Stimulated activated CD8-positive, alpha-beta memory T cell treated with anti-CD3 and anti-CD28 coated beads, Interleukin-2, amount 100 ng/mL, for 1 hour (primary cell): ENCODE measurements at places on chromosomes 5 and 9.
A peak's percentile ranks its signal among the peaks of the same experiment; 100 is the strongest.

DNA sequence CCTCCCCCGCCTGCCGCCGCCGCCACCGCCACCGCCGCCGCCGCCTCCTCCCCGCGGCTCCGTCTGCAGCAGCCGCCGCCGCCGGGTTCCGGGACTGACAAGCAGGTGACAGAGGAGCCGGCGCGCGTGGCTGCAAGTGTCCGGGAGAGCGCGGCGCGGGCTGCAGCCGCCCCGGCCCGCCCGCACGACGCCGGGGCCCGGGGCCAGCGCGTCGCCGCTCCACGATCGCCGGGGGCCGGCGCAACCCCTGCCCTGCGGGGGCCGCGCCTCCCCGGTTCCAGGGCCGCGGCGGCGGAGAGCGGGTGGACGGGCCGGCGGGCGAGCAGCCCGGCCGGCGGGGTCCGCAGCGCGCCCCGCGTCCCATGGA, 343 bp downstream of the LMX1B start:
- no peak for DNase-seq

GRCh38 chr9:36023260-36024048, 13.3 kb upstream of the RECK start:
- DNase-seq, result peak; percentile 8

GRCh38 chr9:73050065-73050816, 97.4 kb upstream of the ALDH1A1 start:
- no peak for DNase-seq

GRCh38 chr5:15852217-15852616, 327.4 kb downstream of the MARCHF11 start:
- no peak for DNase-seq

- no peak for DNase-seq
Measured at GRCh38 chr9:70256123-70256551, 2.6 kb upstream of the SMC5 start.

DNA sequence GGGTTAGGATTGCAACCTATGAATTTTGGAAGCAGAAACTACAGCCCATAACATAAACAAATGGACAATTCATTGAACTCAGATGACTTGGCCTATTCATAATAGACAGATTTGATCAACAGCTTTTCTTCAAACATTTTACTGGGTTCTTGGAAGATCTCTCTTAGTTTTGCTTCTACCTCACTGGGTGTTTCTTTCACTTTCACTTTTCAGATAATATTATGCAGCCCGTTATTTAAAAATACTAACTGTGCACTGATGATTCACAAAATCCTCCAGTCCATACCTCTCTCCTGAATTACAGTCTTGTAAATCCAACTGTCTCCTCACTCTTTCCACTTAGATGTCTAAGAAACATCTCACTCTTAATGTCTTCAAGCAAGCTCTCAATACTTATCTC, 183.5 kb upstream of the IRX1 start:
- DNase-seq, result no peak

- no peak for DNase-seq
Measured at GRCh38 chr9:123387686-123388085, 31.7 kb downstream of the CRB2 start.

DNA sequence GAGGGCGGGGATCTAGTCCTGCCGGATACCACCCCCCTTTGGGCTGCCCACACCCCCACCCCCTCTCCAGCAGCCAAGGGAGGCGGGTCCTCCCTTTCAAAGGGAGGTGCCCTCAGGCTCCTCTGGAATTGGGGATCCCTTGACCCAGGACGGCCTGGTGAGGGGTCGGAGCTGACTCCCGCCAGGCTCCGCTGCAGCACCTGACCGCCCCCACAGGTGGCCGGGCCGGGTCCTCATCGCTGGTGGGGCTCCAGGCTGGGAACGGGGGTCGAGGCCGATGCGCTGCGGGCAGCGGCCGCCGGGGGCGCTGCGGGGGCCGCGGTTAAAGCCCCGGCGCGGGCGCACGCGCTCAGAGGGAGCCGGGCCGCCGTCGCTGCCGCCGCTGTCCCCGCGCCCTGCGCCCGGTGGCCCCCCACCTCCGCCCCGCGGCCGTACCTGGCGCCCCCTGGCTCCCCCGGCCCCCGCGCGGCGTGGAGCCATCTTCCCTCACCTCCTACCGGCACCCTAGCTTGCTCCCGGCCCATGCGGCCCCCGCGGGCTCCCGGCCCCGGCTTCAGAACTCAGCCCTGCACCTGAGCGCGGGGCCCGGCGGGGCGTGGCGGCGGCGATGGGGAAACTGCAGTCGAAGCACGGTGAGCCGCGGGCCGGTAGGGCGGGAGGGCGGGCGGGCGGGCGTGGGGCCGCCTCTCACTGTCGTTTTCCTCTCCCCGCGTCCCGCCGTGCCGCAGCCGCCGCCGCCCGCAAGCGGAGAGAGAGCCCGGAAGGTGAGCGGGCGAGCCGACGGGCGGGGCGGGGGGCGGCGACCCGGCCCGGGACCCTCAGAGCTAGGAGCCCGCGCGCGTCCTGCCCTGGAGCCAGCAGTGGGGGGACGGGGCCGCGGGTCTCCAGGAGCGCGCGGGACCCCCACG, at the start of gene NKD2:
TSS of gene NKD2 (plus strand) at position 352 of the 908 bp plus-strand sequence. CDS start at position 608, 256 bp downstream.
- DNase-seq, result peak; percentile 19

GRCh38 chr9:250625-251024, 36.0 kb downstream of the DOCK8 start:
- DNase-seq, result no peak

GRCh38 chr5:166710271-166710670, 1581.2 kb upstream of the WWC1 start:
- DNase-seq, result no peak

- DNase-seq, result no peak
Measured at GRCh38 chr9:136053757-136054142, 41.3 kb downstream of the NACC2 start.

DNA sequence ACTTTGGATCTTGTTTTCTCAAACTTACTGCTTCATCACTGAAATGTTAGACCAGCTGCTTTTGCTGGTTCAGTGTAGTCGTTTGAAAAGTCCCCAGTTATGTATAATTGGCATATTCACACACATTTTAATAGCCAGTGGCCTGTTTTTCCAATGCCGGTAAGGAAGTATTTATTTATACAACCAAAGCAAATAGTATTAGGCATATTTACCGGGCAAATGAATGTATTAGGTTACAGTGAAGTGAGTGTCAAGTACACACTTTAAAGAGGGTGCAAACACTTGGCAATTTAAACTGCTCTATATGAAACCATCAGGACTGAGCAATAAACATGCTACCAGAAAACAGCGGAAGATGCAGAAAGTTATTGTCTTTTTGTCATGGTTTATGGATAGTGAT, 242.9 kb downstream of the MCTP1 start:
- no peak for DNase-seq

DNA sequence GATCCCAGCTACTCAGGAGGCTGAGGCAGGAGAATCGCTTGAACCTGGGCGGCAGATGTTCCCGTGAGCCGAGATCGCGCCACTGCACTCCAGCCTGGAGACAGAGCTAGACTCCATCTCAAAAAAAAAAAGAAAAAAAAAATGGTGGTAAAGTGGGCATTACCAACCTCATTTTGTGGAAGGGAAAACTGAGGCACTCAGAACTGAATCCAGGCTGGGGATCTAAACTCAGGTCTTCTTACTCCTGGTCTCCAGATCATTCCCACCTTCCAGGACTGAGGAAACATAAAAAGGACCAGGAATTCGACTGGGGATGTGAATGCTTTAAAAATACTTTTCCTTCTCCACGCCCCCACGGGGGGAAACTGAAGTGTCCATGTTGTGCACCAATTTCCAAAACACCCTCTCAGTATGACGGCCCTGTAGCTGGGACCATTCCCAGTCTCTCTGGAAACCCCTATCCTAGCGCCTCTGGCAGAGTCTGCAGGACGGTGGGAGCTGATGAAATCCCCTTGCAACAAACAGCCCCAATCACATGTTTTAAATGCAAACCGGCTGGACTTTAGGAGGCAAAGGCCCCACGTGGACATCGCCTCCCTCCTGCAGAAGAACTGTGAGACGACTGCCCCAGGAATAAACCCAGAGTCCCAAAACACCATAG, 8.9 kb upstream of the AKNA start:
- DNase-seq, result no peak

GRCh38 chr5:137629646-137630045, 106.2 kb downstream of the KLHL3 start:
- DNase-seq, result no peak

GRCh38 chr5:14011089-14012020, 66.9 kb upstream of the DNAH5 start:
- DNase-seq, result no peak

GRCh38 chr9:88339317-88339716, 48.9 kb upstream of the SPIN1 start:
- no peak for DNase-seq

DNA sequence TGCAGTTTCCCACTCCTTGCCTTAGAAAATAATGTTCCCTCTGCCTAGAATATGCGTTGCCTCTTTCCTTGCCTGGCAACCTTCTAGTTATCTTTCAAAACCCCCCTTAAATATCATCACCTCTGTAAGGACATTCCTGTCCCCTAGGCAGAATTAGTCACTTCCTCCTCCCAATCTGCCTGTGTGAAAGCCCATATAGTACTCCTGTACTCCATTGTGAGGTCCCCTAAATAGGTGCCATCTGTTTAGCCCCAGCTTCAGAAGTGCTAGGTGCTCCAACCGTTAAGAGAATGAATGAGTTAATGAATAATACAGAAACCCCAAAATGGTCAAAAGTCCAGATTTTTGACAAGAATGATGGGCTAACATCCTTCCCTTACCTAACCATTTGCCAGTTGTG, 181.4 kb downstream of the GDNF start:
- DNase-seq, result no peak

DNA sequence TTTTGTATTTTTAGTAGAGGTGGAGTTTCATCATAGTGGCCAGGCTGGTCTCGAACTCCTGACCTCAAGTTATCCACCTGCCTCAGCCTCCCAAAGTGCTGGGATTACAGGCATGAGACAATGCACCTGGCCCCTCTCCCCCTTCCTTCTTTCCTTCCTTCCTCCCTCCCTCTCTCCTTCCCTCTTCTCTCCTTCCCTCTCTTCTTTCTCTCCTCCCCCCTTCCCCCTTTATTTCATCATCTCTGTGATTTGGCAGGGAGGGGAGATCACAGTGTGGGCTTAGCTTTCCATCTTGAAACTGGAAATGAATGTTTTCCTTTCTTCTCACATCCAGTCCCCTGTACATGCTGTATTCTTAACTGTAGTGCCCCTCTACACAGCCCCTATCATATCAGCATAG, 12.7 kb downstream of the RHOBTB3 start:
- no peak for DNase-seq

DNA sequence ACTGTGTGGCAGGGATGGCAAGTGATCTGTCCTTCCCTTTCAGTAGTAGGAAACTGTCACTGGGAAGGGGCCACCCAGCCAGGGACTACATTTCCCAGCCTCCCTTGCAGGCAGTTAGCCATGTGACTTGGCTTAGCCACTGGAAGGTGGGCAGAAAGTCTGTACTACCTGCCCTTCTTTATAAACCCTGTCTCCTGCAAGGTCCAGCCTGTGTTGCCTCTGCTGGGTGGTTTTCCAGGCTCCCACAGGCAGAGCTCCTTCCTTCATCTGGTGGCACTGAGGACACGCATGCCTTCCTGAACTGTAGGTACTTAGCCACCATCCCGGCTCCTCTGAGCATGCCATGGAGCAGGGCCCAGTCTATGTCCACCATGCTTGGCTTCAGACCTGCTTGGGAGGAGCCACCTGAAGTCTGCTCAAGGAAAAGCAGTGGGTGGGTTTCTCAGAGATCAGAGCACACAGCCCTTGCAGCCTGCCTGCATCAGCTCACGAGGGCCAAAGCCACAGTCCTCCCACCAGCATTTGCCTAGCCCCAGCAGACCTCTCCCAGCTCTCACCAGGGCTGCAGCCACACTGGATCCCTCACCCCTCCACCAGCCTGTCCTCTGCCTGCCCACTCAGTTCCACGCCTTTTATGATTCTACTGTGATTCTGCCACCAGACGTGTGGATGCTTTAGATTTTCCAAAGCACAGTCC, 16.7 kb upstream of the SLC25A51 start:
- no peak for DNase-seq

DNA sequence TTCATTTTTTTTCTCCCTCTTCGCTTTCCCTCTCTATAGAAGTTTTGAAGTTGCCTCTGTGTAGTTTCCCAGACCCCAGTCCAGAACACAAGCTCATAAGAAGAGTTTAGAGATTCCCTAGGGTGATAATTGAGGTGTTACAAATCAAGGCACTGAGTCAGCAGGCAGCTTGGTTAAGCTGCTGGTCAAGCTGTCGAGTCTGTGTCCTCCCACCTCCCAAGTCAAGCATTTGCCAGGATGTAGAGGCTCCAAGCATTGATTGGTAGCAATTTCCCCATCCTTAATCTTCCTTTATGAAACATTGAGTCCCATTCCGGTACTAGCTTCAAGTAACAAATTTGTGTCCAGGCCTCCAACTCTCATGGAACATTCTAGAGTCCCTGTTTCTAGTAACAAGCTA, 47.5 kb upstream of the SLC1A1 start:
- no peak for DNase-seq

DNA sequence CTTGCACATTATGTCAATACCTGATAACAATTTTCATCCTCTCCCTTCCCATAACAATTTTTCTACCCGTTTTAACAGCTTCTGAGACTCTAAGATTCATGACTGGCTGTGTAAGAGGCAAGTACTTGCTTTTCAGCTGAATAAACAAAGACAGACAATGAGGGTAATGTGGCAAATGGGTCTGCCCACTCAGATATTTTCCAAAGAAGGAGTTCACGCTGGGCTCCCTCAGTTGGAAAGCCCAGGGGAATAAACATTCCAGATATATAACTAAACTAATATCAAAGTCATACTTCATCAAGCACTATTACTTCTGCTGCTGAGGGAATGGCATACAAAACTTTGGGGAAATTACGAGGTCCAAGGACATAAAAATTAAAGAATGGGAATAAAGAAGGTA, 24.4 kb downstream of the MEGF9 start:
- no peak for DNase-seq

- no peak for DNase-seq
Measured at GRCh38 chr9:117927354-117927753, 223.2 kb downstream of the TLR4 start.

DNA sequence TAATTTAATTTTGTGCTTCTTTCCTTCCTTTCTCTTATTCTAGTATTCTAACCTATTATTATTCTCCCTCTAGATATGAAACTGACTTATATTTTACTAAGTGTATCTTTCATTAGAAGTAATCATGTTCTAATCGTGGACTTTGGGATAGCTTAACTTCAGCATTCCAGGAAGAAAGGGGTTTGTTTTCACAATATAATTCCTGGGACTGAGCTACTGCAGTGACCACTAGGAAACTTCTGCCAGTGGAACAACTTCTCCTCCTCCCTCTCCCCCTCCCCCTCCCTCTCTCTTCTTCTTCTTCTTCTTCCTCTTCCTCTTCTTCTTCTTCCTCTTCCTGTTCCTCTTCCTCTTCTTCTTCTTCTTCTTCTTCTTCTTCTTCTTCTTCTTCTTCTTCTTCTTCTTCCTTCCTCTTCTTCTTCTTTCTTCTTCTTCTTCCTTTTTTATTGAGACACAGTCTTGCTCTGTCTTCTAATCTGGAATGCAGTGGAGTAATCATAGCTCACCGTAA, 127.9 kb downstream of the NNT start:
- DNase-seq, result no peak

DNA sequence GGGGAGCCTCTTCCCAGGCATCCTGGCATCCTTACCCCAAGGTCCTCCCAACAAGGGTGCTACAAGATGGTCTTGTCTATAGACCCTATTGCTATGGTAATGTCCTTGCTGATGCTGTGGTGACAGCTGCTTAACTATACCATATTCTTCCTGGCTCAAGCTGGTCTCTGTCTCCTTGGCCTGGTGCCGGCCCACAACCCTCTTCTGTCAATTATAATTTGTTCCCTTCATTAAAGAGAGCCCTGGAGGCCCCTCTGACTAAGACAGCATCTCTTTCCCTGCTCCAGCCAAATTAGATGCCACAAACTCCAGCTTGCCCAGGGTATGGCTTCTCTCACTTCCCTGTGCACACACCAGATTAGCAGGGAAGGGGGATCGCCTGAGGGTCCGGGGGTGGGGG, 86.7 kb downstream of the PSD2 start:
- no peak for DNase-seq

- DNase-seq, result no peak
Measured at GRCh38 chr9:91246846-91247245, 114.9 kb downstream of the AUH start.
